ENCODE measurements at places on chromosomes 2 and 18.
A peak's percentile ranks its signal among the peaks of the same experiment; 100 is the strongest.

GRCh38 chr2:105789745-105790460, 45.2 kb downstream of the NCK2 start:
- no peak for DNase-seq

DNA sequence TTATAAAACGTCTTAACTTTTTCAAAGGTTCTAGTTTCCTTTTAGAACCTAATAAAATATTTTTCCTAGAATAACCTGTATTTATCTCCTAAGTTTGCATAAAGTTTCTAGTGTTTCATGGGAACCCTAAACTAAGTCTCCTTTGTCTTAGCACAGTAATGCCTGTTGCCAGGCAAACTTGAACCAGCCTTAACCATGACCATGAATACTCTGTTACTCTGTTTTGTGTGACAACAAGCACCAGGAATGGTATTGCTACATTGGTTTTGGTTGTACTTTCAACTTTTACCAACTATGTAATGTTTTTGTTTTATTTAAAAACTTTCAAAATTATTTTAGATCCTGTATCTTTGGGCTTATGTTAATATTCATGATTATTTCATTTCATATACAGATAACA, 137.6 kb downstream of the CERS6 start:
- DNase-seq = no peak

GRCh38 chr2:166417669-166418068, 41.9 kb upstream of the SCN9A start:
- DNase-seq = peak; percentile 53

DNA sequence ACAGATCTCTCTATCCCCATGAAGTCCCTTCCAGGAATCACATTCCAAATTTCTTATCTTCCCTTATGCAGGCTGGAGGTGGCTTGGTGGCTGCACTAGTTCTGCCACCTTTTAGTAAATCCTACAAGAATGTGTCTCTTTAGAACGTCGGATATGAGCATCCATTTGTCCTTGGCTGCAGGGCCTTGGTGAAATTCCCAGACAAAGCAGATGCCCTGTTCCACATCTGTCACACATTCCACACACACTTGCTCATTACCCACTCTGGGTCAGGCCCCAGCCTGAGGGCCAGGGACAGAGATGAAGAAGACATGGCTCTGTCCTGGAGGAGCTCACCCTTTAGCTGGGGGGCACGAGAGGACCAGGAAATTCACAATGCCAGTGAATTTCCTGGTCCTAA, 31.2 kb upstream of the GPR17 start:
- DNase-seq = no peak

DNA sequence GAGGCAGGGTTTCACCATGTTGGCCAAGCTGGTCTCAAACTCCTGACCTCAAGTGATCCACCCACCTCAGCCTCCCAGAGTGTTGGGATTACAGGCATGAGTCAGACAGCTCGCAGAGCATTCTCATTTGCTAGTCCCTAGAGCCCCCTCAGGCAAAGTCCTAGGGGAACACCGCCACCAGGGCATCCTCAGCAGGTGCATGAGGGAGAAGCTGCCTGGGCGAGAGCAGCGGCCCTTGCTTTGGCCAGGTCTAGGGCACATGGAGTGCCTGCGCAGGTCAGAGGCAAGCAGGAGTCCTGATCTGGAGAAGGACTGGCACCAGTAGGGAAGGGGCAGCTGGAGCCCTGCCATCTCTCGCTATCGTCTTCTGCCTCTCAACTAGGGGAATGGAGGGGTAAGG, 32.4 kb downstream of the NGEF start:
- DNase-seq = no peak

- DNase-seq = no peak
Observed at GRCh38 chr2:62691186-62691585, 14.3 kb upstream of the EHBP1 start.

DNA sequence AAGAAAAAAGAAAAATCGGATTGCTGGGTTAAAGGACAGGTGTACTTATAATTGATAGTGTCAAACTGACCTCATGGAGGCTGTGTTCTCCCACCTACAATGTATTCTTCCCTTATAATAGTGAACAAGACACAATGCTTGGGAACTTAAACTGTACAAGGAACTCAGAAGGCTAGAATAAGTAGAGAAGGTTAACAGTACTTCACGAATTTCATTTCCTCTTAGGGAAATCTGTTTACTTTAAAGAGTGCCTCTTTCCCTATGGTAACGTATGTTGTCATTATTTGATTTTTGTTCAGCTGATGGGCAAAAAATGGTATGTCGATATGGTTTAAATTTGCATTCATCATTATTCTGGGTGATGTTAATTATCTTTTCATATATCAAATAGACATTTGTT, 9.2 kb upstream of the HK2 start:
- DNase-seq = no peak

GRCh38 chr2:36556842-36557241, 41.1 kb downstream of the FEZ2 start:
- no peak for DNase-seq

GRCh38 chr18:26741048-26741447, 124.5 kb downstream of the AQP4 start:
- DNase-seq = no peak

GRCh38 chr2:153047220-153047619, 328.8 kb downstream of the ARL6IP6 start:
- DNase-seq = no peak

- DNase-seq = no peak
Observed at GRCh38 chr2:12964904-12965539, 248.3 kb downstream of the TRIB2 start.

DNA sequence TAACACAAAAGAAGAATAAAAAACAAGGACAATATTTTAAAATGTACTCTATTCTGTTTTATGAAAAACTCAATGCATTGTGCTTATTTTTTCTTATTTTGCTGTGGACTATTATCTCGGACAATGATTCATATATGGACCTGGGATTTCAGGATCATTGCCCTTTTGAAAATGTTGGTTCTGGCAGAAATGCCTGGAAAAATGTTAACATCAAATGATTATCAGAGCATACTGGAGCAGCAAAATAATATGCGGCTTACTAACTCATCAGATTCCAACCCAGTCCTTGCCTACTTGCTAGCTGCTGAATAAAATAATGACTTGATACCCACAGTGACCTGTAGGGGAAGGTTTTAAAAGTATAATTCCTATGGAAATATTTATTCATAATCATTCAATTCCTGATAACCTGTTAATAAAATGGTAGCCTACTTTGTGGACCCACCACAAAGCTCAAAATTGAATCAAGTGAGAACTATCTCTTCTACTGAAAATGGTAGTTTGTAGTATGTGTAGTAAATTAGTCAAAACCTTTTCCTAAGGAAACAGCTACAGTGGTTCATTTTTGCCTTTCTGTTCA, 117.4 kb downstream of the NEB start:
- DNase-seq = no peak

GRCh38 chr2:31440764-31441163, 26.2 kb upstream of the XDH start:
- no peak for DNase-seq

DNA sequence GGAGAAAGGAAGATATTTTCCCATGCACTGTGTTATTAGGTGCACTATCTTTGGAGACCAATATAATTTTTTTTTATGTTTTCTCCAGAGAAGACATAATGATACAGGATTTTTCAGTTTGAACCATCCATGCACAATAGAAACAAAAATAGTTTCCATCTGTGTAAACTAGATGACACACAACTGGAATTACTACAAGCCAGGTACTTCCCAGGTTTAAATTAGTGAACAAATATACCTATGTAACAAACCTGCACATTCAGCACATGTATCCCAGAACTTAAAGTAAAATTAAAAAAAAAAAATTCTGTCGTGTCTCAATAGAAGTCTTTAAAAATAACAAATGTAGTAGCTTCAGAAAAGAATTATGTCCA, 1616.8 kb upstream of the ACVR2A start:
- DNase-seq = no peak

DNA sequence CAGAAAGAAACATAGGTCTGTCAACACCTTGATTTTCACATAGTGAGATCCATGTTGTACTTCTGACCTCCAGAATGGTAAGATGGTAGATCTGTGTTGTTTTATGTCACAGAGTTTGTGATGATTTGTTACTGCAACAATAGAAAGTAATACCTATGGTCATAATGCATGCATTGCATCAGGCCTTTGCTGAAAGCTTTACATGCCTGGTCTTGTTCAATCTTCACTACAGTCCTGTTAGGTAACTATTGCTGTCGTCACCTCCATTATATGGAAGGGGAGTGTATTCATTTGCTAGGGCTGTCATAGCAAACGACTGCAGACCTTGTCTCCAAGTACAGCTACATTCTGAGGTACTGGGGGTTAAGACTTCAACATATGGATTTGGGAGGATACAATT, 243.5 kb downstream of the ANAPC1 start:
- no peak for DNase-seq

DNA sequence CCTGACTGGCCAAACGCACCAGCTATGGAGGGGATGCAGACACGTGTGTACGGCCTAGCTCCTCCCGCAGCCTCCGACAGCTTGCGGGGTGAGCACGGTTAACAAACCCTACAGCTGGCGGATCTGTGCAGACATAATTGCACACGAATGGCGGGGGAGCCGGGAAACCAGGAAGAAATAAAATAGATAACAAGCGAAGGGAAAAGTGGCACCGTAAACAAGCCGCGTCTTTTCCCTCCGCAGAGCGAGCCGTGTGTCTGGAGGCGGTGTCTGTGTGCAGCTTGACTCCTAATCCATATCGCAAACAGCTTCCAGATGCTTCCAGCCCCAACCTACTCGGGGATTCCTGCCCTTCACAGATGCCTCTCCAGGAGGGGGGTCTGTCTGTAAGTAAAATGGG, 853.1 kb upstream of the SALL3 start:
- DNase-seq = no peak

GRCh38 chr2:234355808-234356365, 141.0 kb downstream of the ARL4C start:
- DNase-seq = no peak

GRCh38 chr2:96622544-96622943, 15.6 kb downstream of the KANSL3 start:
- no peak for DNase-seq

GRCh38 chr2:190862571-190862991, 18.0 kb upstream of the GLS start:
- DNase-seq = no peak

GRCh38 chr2:14781142-14781541, 148.6 kb downstream of the LRATD1 start:
- DNase-seq = no peak

- DNase-seq = no peak
Observed at GRCh38 chr2:183153967-183154366, 29.7 kb downstream of the NUP35 start.

GRCh38 chr18:7341581-7342337, 110.9 kb downstream of the LRRC30 start:
- DNase-seq = no peak

- no peak for DNase-seq
Observed at GRCh38 chr2:232238596-232238995, 140.0 kb upstream of the ALPP start.

- no peak for DNase-seq
Observed at GRCh38 chr2:10186868-10187535, 64.5 kb downstream of the RRM2 start.

- no peak for DNase-seq
Observed at GRCh38 chr2:109231996-109232705, 103.1 kb downstream of the SH3RF3 start.

GRCh38 chr18:22846088-22846683, 86.9 kb upstream of the RBBP8 start:
- no peak for DNase-seq

Data from SK-N-DZ (cell line).